ENCODE measurements at places on chromosomes 4 and X. TPM values are rescaled to one million over a fixed set of nuclear protein-coding genes. Genes with fewer than 3 reads are reported as not detected.
A peak's percentile ranks its signal among the peaks of the same experiment; 100 is the strongest.

The ADH6 gene
- not detected for total RNA-seq

GRCh38 chr4:70277121-70277520 is 34.7 kb downstream of the CSN3 start:
- H3K27ac ChIP-seq: no peak overlapping the region
- H3K4me3 ChIP-seq: no peak overlapping the region
- DNase-seq: no peak
- H3K36me3 ChIP-seq: no peaks in the 10 kb centered on the region
- no peaks in the 10 kb centered on the region for H3K27me3 ChIP-seq

- no peak for DNase-seq
- no peak overlapping the region for H3K27ac ChIP-seq
- H3K36me3 ChIP-seq: no peaks in the 10 kb centered on the region
- H3K4me3 ChIP-seq: no peak overlapping the region
- H3K27me3 ChIP-seq: no peaks in the 10 kb centered on the region
- H3K4me1 ChIP-seq: no peaks in the 10 kb centered on the region
Measured at GRCh38 chr4:117661091-117662072, 372.9 kb upstream of the NDST3 start.

GRCh38 chr4:133146574-133147241 is 2.4 kb upstream of the PCDH10 start:
- H3K36me3 ChIP-seq: no peaks in the 10 kb centered on the region

- peaks cover 11% of the 10 kb centered on the region for H3K36me3 ChIP-seq
- DNase-seq: no peak
- H3K4me3 ChIP-seq: no peak overlapping the region
- no peak overlapping the region for H3K27ac ChIP-seq
Measured at GRCh38 chrX:24759786-24760185, 66.1 kb downstream of the POLA1 start.

The ANKRD50 gene
- total RNA-seq: 0.27 TPM

The P2RY4 gene
- not detected for total RNA-seq

- peak; percentile 77 for DNase-seq
- no peaks in the 10 kb centered on the region for H3K36me3 ChIP-seq
- H3K27me3 ChIP-seq: no peaks in the 10 kb centered on the region
Measured at GRCh38 chrX:102863735-102864134, 73.3 kb upstream of the RAB40AL start.

The TASL gene
- 0.75 TPM for total RNA-seq

- DNase-seq: no peak
- no peaks in the 10 kb centered on the region for H3K36me3 ChIP-seq
- H3K27ac ChIP-seq: no peak overlapping the region
Measured at GRCh38 chr4:85514117-85514516, 39.2 kb downstream of the ARHGAP24 start.

DNA sequence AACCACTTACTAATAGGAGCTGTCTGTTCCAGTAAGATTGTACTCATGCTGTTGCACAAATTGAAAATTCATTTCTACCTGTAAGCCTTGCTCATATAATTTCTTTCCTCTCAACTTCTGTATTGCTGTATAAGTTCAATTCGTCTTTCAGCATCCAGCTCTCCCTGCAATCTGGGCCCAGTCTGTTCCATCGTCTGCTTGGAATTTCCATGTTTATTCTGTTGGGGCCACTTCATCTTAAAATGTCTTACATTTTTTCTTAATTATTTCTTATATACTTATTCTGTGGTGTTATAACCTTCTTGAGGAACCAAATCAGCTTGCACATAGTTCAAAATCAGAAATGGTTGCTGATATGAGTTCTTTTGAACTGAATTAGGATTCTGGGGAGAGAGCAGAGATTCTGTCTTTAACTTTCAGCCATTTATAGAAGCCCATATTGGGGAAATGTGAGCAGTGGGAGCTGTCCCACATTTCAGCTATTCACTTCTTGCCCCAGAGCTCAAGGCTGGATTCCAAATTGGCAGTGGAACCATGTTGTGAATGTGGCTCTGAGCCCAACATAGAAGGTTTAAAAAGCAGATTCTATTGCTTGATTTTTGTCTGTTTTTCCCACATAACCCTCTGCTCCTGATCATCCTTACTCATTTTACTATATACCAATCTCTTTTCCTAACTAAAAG is 291.9 kb downstream of the BMPR1B start:
- no peaks in the 10 kb centered on the region for H3K27me3 ChIP-seq
- no peak overlapping the region for H3K27ac ChIP-seq
- no peak for DNase-seq
- H3K4me1 ChIP-seq: no peaks in the 10 kb centered on the region
- no peak overlapping the region for H3K4me3 ChIP-seq

DNA sequence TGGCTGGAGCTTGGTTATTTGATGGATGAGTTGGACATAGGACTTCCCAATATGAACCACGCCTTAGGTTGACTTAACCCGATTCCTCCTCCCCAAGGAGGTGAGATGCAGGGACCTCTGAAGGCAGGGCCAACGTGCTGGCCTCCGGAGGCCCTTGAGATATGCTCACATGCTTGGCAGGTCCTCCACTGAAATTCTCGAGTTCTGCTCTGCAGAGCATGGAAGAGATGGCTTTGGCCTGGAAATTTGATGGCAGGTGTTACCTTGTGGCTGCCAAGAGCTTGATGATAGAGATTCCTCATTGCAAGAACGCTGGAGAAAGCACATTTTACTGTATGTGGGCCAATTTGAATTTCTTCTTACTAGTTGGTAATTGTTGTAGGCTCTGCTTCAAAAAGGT is 117.4 kb upstream of the LIMCH1 start:
- no peaks in the 10 kb centered on the region for H3K36me3 ChIP-seq
- H3K27me3 ChIP-seq: no peaks in the 10 kb centered on the region
- no peak overlapping the region for H3K27ac ChIP-seq
- no peak for DNase-seq

GRCh38 chr4:161206528-161207080 is 957.2 kb downstream of the FSTL5 start:
- H3K4me3 ChIP-seq: no peak overlapping the region
- no peaks in the 10 kb centered on the region for H3K27me3 ChIP-seq
- no peaks in the 10 kb centered on the region for H3K4me1 ChIP-seq
- no peak overlapping the region for H3K27ac ChIP-seq

GRCh38 chrX:13059637-13060499 is 15.4 kb upstream of the FAM9C start:
- H3K27ac ChIP-seq: no peak overlapping the region
- no peak overlapping the region for H3K4me3 ChIP-seq
- peaks cover 25% of the 10 kb centered on the region for H3K4me1 ChIP-seq
- no peak for DNase-seq

DNA sequence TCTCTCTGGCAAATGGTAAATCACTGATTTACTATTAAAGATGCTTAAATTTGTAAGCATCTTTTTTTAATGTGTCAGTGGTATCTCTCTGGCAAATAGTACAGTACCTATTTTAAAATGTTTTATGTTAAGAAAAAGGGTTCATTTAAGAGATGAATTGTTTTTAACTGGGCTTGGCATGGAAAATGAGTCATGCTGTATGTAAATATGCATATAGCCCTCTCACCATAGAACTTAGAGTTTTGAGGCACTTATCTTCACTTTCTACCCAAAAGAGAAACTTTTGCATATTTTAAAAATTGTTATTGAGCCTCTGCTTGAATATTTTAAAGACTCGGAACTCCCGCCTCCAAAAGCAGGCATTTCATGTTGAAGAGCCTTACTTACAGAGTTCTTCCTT is 37.9 kb downstream of the KLHL34 start:
- no peaks in the 10 kb centered on the region for H3K27me3 ChIP-seq
- H3K27ac ChIP-seq: no peak overlapping the region
- no peaks in the 10 kb centered on the region for H3K36me3 ChIP-seq
- DNase-seq: no peak

The EXOC1L gene
- total RNA-seq: not detected

The ZNF711 gene
- 4.7 TPM for total RNA-seq

DNA sequence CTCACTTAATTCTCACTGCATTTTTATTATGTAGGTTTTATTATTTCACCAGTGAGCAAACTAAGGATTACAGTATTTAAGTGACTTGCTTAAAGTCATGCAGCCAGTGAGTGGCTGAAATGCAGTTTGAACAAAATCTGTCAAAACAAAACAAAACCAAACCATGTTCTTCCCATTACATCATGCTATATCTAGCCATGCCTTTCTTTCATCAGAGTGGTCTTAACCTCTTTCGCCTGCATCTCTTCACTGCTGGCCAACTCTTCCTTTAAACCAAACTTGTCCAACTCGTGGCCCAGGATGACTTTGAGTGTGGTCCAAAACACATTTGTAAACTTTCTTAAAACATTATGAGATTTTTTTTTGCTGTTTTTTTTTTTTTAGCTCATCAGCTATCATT is 223.2 kb downstream of the PCDH7 start:
- H3K27ac ChIP-seq: no peak overlapping the region
- DNase-seq: no peak
- H3K36me3 ChIP-seq: no peaks in the 10 kb centered on the region
- H3K27me3 ChIP-seq: no peaks in the 10 kb centered on the region
- no peak overlapping the region for H3K4me3 ChIP-seq

DNA sequence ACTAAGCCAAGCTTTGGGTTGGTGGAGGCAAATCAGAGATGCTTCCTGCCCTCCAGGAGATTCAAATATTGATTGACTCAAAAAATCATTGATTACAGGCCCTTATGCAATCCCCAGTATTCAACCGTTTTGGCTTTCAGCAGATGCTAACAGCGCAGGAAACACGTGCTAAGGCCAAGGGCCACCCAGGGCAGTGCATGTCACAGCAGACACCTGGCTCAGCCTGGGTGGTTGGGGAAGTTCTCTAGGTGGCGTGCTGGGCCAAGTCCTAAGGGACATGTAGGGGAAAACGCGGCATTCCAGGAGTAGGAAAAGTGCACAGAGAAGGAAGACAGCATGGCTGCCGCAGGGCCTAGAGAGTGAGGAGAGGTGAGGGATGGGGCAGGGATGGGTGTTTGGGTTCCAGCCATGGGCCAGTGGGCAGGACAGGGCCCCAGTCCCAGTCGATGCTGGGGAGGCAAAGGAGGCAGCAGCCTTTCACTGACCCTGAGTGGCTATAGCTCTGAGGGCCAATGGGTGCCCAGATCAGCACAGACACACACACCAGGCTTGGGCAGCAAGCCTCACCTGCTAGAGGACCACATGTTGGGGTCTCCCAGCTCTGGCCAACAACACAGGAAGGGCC is 239.1 kb downstream of the EVC2 start:
- H3K4me3 ChIP-seq: no peak overlapping the region
- no peaks in the 10 kb centered on the region for H3K4me1 ChIP-seq
- no peak for DNase-seq
- no peaks in the 10 kb centered on the region for H3K27me3 ChIP-seq

GRCh38 chr4:168677063-168677462 is 180.2 kb downstream of the PALLD start:
- no peak for DNase-seq
- no peak overlapping the region for H3K4me3 ChIP-seq
- no peaks in the 10 kb centered on the region for H3K4me1 ChIP-seq
- H3K27me3 ChIP-seq: no peaks in the 10 kb centered on the region
- H3K27ac ChIP-seq: no peak overlapping the region

The AMELX gene
- not detected for total RNA-seq

The SPANXD gene
- not detected for total RNA-seq

GRCh38 chr4:102061133-102061532 is 270.6 kb downstream of the BANK1 start:
- DNase-seq: no peak
- H3K27me3 ChIP-seq: no peaks in the 10 kb centered on the region
- H3K27ac ChIP-seq: no peak overlapping the region
- no peaks in the 10 kb centered on the region for H3K4me1 ChIP-seq
- H3K4me3 ChIP-seq: no peak overlapping the region
- H3K36me3 ChIP-seq: no peaks in the 10 kb centered on the region

The STEEP1 gene
- total RNA-seq: 25.1 TPM

DNA sequence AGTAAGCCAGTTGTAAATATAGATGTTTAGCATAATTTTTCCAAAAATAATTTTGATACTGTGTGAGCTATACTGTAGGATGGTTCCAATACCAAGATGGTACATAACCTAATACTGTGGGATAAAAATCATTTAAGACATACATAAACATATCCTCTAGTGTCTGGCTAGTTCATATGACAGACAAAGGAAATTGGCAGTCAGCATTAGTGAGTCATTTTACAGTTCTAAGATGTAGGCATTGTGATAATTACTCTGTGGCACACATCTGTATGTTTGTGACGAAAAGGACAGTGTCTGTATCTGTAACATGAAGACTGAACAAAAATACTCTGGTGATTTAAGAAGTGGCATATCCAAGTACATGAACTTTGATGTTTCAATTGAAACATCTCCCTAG is 49.6 kb downstream of the UGT2A2 start:
- no peak overlapping the region for H3K27ac ChIP-seq
- H3K4me3 ChIP-seq: no peak overlapping the region
- H3K27me3 ChIP-seq: no peaks in the 10 kb centered on the region
- no peaks in the 10 kb centered on the region for H3K4me1 ChIP-seq
- H3K36me3 ChIP-seq: no peaks in the 10 kb centered on the region
- DNase-seq: no peak

The QRFPR gene
- not detected for total RNA-seq

The ETDB gene
- not detected for total RNA-seq

The LRP2BP gene
- 3.1 TPM for total RNA-seq

GRCh38 chrX:11881485-11882170 is 123.6 kb downstream of the MSL3 start:
- DNase-seq: no peak
- no peaks in the 10 kb centered on the region for H3K27me3 ChIP-seq
- H3K4me3 ChIP-seq: no peak overlapping the region
- H3K36me3 ChIP-seq: no peaks in the 10 kb centered on the region
- H3K4me1 ChIP-seq: no peaks in the 10 kb centered on the region

The SHROOM2 gene
- total RNA-seq: not detected

GRCh38 chr4:143025081-143025704 is 159.5 kb upstream of the USP38 start:
- peaks cover 2% of the 10 kb centered on the region for H3K27me3 ChIP-seq
- DNase-seq: no peak
- H3K4me1 ChIP-seq: no peaks in the 10 kb centered on the region
- no peak overlapping the region for H3K27ac ChIP-seq

The GAGE2A gene
- total RNA-seq: not detected

DNA sequence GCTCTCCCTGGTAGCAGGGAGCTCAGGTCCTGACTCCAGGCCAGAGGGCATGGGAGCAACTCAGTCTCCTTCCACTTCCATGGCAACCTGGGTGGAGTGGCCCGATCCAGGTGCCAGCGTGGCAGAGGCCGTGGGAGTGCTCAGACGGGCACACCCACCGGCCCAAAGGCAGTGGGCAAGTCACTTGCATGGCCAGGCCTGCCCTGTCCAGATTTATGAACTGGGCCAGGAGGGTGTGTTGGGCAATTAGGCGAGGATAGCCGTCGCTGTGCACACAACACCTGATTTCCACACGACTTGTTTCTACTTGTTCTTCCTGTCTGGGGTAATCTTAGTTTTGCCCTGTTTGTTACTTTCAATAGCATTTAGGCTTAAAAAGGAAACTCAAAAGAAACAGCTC is 55.5 kb upstream of the NYX start:
- no peaks in the 10 kb centered on the region for H3K36me3 ChIP-seq
- DNase-seq: no peak
- no peak overlapping the region for H3K27ac ChIP-seq
- no peaks in the 10 kb centered on the region for H3K4me1 ChIP-seq
- no peak overlapping the region for H3K4me3 ChIP-seq
- no peaks in the 10 kb centered on the region for H3K27me3 ChIP-seq

Data from CD4-positive, alpha-beta T cell (primary cell).